ENCODE measurements at places on chromosomes 7 and 10.

- DNase-seq, result no peak
These were observed 127.0 kb upstream of the JCAD start for GRCh38 chr10:30186371-30186875.

DNA sequence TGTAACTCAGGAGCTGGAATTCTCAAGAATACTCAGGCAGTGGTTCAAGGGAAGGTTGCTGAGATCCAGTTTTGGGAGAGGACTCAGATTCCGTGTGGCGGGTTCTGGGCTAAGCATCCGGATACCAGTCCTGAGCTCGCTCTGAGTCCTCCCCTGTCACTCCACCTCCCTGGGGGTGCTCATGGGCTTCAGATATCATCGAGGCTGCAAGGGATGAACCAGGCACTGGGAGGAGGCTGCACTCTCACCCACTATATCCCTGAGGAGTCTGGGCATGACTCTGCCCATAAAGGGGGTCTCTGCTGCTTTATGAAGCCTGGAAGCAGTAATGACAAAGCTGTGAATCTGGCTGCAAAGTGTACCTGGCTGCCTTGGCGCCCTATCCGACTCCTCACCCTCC lies 188.5 kb downstream of the TNS3 start:
- DNase-seq, result no peak

DNA sequence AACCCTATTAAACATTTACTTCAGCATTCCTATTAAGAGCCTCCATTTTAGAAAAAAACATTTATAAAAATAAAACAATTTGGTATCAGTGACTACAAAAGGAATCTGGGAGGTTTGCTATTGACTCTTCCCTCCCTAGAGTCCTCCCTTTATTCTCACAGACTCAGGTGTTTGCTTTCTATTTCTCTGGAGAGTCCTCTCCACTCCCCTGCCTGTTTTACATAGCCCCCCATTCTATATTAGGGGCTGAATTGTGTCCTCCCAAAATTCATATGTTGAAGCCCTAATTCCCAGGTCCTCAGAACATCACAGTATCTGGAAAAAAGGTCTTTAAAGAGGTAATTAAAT lies 69.8 kb downstream of the COA1 start:
- no peak for DNase-seq

DNA sequence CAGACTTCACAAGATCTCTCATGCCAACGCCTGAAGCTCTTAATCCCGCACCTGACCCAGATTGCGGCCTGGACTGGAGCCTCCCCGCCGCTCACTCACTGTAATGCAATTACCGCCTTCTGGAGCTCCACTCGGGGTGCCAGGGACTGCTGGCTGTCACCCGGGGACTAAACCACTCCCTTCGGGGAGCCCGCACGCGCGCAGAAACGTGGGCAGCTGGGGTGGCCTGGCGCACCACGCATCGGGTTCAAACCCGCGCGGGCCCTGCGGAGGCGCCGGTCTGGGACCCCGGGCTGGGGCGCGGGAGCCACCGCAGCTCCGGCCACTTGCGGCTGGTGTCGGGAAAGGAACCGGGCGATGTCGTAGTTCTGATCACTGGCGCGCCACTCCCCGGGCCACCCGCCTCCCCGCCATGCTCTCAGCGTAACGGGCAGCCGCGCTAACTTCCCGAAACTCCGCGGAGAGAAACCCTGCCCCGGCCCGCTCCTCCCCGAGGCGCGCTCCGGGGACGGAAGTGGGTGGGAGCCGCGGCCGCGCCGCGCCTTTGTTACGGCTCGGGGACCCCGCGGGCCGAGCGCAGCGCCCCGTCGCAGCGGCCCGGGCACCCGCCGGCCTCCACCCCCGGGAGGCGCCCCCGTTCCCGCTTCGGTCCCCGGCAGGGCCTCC lies 100.3 kb upstream of the SVIL start:
- peak; percentile 37 for DNase-seq

GRCh38 chr7:150955519-150956394 lies 22.4 kb downstream of the KCNH2 start:
- no peak for DNase-seq

GRCh38 chr7:73742753-73743641 lies 4.4 kb upstream of the ABHD11 start:
- DNase-seq, result no peak

DNA sequence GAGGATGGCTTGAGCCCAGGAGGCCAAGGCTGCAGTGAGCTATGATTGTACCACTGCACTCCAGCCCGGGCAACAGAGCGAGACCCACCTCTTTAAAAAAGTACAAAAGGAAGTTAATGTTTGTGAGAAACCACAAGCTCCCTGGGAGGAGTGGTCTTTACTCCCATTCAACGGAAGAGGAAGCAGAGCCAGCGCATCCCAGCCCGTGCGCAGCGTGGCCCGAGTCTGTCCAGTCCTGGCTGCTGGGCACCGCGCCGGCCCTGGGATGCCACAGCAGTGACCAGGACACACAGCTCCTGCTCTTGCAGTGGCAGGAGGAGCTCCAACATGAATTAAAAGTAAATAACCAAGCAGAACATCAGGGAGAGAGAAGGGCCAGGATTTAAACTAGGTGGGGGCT lies 68.4 kb downstream of the ELFN1 start:
- DNase-seq, result no peak

DNA sequence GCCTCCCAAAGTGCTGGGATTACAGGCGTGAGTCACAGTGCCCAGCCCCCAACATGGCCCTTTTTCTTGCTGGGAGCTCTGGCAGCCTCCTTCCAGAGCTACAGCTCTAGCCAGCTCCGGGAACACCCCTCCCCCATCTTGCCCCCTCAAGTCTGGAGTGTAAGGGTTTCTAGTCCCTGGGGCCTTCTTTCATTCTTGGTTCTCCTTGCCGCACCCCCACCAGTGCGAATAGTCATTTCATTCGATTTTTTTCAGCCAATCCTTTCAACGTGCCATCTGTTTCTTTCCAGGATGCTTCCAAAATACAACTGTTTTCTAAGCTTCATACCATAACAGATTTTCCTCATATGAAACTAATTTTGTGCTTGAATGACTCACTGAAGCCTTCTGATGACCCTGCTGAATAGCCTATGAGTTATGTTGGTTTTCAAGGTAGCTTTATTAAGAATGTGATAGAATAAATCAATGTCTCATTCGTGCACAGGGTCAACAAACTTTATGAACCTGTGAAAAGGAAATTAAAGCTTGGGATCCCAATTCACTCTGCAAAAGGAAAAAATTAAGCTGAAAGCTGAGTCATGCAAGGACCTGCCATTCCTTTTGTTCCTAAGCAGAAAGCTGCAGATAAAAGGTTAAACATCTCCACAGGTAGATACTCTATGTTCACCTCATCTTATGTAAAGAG lies 38.6 kb downstream of the CDC14C start:
- DNase-seq, result peak; percentile 78

DNA sequence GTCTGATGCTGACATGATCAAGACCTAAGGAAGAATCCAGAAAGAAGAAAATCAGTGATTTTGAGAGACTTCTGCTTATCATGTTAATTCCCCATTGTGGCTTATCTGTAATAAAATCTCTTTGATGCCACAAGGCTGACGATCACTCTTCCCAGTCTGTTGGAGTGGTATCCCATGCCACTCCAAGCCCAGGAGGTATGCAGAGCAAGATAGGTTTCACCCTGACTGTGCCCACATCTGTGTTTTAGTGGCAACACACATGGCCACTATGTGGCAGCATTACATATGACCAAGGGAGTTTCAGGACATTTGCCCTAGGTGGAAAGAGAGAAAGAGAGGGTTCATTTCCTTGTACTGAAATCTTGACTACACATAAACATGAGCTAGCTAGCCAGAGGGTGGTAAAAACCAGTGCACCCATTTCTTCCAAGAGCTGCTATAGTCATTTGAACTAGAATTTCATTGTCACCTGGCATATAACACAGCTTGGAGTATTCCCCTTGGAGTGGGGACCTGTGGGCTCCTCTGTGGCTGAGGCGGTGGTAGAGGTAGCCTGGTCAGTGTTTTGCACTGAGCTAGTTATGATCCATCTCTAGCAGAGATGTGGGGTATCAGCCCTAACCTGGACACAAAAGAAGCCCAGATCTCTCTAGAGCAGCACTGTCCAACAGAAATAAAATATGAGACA lies 20.8 kb downstream of the LAMB4 start:
- DNase-seq, result no peak

GRCh38 chr10:13589316-13589715 lies 2.6 kb downstream of the PRPF18 start:
- no peak for DNase-seq

- peak; percentile 59 for DNase-seq
These were observed 20.9 kb downstream of the MORN4 start for GRCh38 chr10:97612386-97612785.

DNA sequence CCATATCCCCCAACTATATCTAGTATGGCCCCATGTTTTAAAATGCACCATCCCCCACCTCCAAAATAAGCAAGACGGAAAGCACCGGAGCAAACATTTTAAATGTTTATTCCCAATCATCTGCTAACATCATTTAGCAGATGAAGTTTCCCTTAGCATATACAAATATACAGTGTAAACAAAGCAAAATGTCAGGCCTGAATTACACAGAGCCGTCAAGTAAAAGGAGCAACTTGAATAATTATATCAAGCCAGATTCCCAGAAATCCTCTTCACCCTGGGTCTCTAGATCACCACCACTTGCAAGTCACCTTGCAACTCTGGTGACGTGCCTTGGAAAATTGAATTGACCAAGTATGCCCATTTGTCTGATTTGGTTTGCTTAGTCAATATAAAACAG lies 91.6 kb upstream of the COL1A2 start:
- DNase-seq, result no peak

- DNase-seq, result no peak
These were observed 87.9 kb upstream of the PLXDC2 start for GRCh38 chr10:19728376-19728775.

DNA sequence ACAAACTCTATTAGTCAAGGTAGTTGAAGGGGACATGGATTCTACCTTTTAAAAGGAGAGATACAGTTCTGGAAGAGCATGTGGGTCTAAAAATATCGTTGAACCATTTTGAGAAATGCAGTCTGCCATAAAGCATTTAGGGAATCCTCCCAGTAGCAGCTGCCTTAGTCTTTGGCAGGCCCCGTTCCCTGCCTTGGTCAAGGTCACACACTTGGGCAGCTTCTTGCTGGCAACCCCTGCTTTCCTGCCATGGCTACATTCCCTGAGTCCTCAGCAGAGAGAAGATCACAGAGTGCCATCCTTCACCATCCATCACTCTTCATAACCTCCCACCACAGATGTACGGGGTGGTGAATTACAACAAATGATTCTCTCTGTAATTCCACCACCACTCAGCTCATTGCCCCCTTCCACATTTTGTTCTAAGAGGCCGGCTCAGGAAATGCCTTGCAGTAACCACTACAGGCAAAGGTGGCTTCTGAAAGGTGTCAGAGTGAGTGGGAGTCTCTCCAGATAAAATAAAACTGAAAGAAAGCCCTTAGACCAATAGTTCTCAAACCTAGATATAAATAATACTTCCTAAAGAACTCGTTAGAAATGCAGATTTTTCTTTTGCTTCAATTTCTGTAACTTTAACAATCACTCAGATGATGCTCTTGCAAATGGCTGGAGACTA lies 121.4 kb upstream of the STK17A start:
- no peak for DNase-seq

DNA sequence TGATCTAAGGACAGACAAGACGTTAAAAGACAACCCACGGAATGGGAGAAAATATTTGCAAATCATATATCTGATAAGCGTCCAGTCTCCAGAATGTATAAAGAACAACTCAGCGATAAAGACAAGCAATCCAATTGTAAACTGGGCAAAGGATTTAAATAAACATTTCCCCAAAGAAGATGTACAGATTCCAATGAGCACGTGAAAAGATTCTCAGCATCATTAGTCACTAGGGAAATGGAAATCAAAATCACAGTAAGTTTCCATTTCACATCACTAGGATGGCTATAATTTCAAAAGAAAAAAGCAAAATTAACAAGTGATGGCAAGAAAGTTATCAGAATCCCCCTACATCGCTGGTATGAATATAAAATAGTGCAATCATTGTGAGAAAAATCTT lies 316.1 kb downstream of the SFMBT2 start:
- no peak for DNase-seq

DNA sequence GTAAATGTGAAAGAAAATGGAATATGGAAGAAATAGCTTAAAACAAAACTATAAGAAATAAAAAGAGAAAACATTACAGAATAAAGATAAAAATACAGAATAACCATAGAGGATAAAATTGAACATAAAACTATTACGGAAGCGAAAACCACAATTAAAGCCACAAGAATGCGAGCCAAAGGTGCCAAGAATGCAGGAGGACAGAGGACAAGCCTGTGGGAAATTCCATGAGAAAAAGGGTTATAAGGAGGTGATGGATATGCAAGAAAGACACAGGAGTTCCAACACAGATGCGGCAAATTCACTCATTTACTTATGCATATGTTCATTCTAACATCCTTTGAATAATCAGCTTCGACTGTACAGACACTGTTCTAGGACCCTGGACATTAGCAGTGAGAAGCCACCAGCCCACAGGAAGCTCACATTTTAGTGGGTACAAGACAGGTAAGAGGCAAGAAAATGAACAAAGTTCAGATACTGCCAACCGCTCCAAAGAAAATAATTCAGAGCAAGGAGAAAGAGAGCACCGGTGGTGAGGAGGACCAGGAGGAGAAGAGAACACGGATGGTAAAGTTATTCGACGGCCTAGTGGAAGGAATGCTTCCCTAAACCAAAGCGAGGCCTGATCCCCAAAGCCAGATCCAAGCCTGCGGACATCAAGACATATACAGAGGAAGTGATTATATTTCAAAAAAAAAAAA lies 213.7 kb upstream of the MGMT start:
- no peak for DNase-seq

GRCh38 chr10:80540981-80541750 lies 3.5 kb downstream of the SH2D4B start:
- no peak for DNase-seq
